Activated CD4-positive, CD25-positive, alpha-beta regulatory T cell treated with anti-CD3 and anti-CD28 coated beads, Interleukin-2, amount 50 U/mL, for 16 hours (primary cell): ENCODE measurements at places on chromosomes 13 and 19.
A peak's percentile ranks its signal among the peaks of the same experiment; 100 is the strongest.

DNA sequence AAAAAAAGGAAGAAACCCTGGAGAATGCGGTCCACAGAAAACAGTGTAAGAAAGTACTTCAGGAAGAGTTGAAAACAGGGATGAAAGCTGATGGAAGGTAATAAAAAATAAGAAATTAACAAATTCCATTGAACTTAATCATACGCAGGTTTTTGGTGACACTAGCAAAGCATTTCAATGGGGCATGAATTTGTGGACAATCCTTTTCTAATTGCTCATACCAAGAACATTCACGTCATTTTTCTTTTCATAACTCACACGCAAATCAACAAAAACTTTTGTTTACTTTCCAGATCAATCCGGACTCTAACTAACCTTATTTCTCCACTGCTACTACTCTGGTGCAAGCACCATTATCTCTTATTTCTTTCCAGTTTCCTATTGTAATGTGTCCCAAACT lies 1195.0 kb downstream of the SLITRK5 start:
- no peak for DNase-seq

GRCh38 chr13:26921918-26922317 lies 161.3 kb upstream of the GPR12 start:
- no peak for DNase-seq

- DNase-seq, result no peak
Measured at GRCh38 chr19:46254776-46255175, 25.2 kb downstream of the IGFL1 start.

GRCh38 chr13:60111691-60112090 lies 52.0 kb downstream of the DIAPH3 start:
- DNase-seq, result no peak

GRCh38 chr13:53052675-53053074 lies 24.1 kb downstream of the OLFM4 start:
- no peak for DNase-seq

DNA sequence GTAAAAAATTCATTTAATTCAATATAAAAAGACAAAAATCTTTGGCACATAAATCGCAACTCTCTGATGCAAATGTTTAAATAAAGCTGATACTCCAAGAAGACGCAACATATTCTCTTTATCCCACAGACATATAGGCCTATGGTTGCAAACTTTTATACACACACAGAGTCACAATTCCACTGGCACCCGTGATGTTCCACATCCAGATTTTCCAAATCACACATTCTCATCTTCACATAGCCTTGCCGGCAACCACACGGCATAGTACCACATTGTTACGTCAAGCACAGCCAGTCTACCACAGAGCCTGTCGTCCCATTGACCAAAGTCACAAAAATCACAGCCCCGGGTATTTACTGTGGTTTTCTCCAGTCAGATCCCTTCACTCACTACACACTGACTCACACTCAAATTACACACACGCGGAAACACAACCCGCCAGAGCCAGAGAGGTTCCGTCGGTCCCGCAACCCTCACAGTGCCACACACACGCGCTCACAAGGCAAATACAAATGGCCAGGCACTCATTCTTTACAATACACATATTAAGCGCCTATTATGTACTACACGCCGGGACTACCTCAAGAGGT lies 546 bp upstream of the ZNF546 start:
- DNase-seq, result no peak

GRCh38 chr19:33195645-33196347 lies 1.7 kb downstream of the LRP3 start:
- no peak for DNase-seq

GRCh38 chr13:34127523-34127922 lies 309.6 kb downstream of the RFC3 start:
- no peak for DNase-seq

- no peak for DNase-seq
Measured at GRCh38 chr13:28856287-28856686, 36.1 kb downstream of the MTUS2 start.

- no peak for DNase-seq
Measured at GRCh38 chr19:5230730-5231555, 109.7 kb downstream of the PTPRS start.

DNA sequence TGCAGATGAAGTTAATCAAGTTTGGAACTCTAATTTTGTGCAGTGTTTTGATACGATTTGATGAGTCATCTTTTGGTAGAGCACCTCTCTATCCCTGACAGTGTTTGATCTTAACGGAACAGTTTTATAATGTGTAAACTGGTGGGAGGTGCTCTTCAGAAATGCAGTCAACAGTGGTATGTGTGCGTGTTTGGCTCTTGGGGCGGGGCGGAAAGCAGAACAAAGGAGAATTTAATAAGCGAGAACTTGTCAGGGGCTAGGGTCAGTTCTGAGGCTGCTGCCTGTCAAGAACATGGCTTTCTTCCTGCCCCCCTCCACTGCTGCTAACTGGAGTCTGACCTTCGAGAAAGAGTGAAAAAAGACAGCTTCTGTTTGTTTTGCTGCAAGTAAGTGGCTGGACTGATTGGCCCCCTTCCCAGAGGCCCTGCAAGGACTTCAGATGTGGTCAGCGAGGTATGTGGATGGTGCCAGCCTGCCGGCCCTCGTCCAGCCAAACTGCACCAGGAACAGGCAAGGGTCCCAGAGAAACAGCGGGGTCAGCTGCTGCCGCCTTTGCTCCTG lies 40.8 kb downstream of the BBC3 start:
- DNase-seq, result peak; percentile 48
